Stimulated activated CD8-positive, alpha-beta memory T cell treated with anti-CD3 and anti-CD28 coated beads, Interleukin-2, amount 100 ng/mL, for 1 hour (primary cell): ENCODE measurements at places on chromosomes 5 and 9.

GRCh38 chr9:113417370-113417769 lies 6.8 kb downstream of the C9orf43 start:
- DNase-seq, result no peak

- DNase-seq, result no peak
These were observed 17.0 kb downstream of the RHOBTB3 start for GRCh38 chr5:95748133-95748532.

- no peak for DNase-seq
These were observed 58.6 kb downstream of the PCDHGC5 start for GRCh38 chr5:141547488-141547887.

DNA sequence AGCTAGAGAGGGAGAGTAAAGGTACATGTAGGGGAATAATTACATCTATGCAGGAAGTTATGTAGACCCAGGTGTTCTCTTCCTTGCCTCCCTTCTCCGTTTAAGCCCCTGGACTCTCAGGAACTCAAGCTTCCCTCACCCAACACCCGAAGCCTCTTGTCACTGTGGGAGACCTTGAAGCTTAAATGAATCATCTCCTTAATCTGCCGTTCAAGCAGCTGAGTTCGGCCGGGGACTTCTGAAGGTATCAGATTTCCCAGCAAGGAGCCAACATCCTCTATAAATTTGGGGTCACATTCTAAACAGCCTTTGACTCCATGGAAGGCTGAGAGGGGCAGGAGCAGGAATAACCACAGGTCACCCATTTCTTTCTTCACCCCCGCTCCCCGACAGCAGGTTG lies 412 bp downstream of the IZUMO3 start:
- DNase-seq, result no peak

DNA sequence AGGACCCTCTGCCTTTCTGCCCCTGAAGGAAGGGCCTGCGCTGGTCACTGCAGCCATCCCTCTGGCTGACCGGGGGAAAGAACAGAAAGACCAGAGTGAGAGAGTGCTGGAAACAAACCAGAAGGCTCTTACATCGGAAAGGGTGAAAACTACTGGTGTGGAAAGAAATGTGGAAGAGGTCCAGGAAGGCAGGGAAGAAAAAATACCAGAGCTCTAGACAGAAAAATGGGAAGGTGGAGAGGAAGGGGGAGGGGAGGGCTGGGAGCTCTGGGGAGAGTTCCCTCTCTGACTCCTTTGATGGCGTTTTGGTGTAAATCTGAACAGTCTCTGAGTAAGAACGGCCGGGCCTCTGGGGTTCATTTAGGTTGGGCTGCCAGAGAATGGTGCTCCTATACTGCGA lies 47.7 kb downstream of the COL23A1 start:
- DNase-seq, result no peak

DNA sequence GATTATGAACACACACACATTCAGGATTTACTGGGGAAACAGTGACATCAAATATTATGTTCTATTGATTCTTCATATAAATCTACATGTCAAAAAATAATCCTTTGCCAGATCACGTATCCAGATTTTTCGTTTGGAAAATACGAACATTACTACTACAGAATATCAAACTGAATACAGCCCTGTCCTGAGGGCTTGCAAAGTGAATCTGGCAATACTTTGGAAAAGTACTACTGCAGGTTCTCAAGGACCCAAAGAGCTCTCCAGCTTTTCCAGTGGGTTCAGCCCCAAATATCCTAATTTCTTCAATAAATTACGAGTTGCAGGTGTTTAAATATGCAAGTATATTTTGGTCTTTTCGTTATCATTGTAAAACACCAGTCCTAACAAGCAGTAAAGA lies 411 bp upstream of the NDUFS4 start:
- no peak for DNase-seq

DNA sequence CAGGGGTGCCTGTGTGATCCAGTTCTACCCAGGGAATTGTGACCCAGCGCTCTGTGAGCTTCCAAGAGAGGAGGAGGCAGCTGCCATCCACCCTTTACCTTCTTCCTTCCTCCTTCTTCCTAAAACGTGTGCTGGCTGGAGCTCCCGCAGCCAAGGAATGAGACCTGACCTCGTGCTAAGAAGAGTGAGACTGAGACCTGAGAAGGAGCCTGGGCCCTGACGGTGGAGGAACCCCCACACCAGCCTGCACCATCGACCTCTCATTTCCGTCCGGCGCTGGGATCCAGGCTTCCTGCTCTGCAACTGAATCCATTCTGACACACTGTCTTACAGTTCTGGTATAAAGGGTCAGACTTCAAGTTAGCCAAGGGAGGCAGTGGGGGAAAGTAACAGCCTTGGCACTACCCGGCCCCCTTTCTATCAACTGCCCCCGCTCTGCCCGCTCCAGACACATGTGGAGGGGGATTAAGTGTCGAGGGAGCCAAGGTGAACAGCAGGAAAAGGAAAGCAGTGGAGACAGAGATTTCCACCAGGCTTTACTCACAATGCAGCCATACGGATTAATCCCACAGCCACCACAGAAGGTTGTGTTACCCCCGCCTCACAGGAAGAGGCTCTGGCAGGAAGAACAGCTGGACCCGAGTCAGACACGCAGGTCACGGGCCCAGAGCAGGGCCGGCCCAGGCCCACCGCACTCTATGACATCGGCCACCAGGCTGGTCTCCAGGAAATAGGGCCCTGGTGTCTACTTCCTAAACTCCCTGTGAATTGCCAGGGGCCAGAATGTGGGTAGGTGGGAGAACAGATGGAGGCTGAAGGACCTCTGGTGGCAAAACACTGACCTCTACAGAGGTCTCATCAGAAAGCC lies 15.8 kb downstream of the MGAT1 start:
- no peak for DNase-seq

GRCh38 chr5:127586066-127586770 lies 62.7 kb upstream of the CTXN3 start:
- DNase-seq, result no peak

- DNase-seq, result no peak
These were observed 65.3 kb downstream of the RXRA start for GRCh38 chr9:134391319-134392231.

GRCh38 chr9:134896834-134897583 lies 16.4 kb downstream of the FCN2 start:
- DNase-seq, result no peak
